ENCODE measurements at places on chromosomes 7 and 10.

- DNase-seq = no peak
Measured at GRCh38 chr10:103692436-103692951, 162.9 kb downstream of the SH3PXD2A start.

DNA sequence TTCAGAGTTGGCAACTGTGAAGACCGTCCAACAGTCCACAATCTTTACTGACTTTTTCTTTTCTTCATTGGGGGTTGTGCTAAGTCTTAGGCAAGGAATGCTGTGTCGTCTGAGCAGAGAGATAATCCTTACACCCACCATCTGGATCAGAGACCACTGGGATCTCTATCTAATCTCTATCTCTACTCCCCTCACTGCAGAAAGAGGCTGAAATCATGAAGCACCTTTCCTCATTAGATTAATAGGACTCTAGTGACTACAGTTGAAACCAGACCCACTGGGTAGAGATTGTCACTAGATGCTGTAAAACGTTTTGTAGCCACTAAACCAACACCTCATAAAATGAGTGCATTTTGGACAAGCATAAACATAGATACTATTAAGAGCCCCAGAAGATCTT lies 387.4 kb upstream of the CELF2 start:
- no peak for DNase-seq

DNA sequence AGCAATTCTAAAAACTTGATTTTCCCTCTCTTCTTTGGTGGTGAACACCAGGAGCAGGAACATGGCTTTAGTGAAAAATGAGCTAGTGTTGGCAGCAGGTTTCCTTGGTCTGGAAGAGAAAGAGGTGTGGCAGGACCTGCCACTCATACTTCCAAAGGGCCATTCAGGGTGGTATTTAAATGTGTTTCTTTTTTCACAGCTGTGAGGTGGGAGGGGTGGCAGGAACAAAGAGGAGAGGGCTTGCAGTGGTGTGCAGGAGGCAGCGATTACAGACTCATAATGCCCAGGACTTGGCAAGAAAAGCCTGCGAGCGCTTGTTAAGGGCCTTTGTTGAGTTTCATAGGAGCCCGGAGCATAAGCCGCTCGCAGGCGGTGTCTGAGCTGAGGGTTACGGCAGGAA lies 36.8 kb downstream of the WIPF3 start:
- DNase-seq = no peak

DNA sequence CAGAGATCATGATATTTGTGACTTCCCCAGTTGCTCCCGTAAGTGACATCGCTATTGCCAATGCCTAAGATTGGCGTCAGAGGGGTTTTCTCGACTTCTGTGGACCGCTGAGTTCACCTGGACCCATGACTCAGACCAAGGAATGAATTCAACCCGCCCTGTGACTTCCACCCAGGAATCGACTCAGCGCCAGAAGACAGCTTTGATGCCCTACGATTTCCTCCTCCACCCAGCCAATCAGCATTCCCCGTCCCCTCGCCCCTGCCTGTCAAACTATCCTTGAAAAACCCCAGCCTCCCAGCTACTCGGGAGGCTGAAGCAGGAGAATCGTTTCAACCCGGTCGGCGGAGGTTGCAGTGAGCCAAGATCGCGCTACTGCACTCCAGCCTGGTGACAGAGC lies 58.3 kb downstream of the MICALL2 start:
- no peak for DNase-seq

- DNase-seq = peak; percentile 27
Measured at GRCh38 chr7:44534501-44534900, 6.6 kb downstream of the NPC1L1 start.

GRCh38 chr10:73095481-73096021 lies 1.1 kb downstream of the P4HA1 start:
- DNase-seq = no peak

GRCh38 chr7:46131916-46132795 lies 211.1 kb upstream of the IGFBP3 start:
- no peak for DNase-seq

GRCh38 chr10:36023939-36024338 lies 381.8 kb upstream of the FZD8 start:
- DNase-seq = no peak

DNA sequence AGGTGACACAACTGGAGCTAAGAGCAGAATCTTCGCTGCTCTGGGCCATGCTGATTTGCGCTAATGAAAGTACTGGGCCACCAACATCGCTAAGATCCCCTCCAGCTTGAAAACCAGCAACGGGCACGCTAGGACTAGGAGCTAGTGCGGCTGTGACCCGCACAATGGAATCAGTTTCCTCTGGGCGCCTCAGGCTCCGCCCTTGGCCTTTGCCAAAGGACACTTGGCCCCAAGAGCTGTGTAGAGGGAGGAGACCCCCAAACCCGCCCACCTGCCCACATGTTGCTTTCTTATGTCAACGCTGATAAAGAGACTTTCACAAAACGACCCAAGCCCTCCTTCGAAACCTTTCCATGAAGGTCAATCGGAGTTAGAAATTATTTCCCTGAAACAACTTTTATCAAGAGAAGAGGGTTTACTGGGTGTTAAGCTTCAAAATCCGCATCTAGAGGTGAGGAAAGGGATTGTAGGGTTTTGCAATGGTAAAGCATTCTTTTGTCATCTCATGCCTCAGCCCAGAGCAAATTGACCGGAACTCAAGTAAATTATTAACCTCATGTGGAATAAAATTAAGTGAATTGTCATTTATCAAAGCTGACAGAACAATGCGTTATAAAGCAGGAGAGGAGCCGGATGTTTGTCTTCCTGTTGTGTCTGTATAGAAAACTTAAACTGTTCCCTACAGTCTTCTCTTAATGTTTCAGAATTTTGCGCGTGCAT lies 9.4 kb downstream of the ABCB5 start:
- no peak for DNase-seq
